ENCODE measurements at places on chromosomes 4 and X.
A peak's percentile ranks its signal among the peaks of the same experiment; 100 is the strongest.

- DNase-seq, result no peak
Observed at GRCh38 chrX:8689473-8689872, 42.5 kb downstream of the ANOS1 start.

- DNase-seq, result peak; percentile 75
Observed at GRCh38 chrX:12901486-12901885, 4.9 kb upstream of the TLR8 start.

DNA sequence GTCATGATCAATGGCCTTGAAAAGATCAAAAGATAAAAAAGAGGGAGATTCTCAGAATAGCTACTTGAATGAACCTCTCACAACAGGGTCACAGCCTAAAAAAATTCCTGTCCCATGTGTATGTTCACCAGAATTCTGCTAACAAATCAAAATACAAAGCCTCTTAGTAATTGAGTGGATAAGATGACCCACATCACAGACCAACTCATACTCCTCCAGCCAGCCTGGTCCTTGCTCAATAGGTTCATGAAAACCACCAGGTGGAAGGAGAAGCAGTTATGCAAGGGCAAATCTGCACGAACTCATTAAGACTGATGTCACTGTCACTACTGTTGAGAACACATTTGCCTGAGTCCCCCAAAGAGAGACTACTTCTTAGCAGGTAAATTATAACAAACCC, 21.5 kb downstream of the WDFY3 start:
- DNase-seq, result no peak

GRCh38 chrX:39137363-39137954, 336.2 kb downstream of the MID1IP1 start:
- DNase-seq, result no peak

DNA sequence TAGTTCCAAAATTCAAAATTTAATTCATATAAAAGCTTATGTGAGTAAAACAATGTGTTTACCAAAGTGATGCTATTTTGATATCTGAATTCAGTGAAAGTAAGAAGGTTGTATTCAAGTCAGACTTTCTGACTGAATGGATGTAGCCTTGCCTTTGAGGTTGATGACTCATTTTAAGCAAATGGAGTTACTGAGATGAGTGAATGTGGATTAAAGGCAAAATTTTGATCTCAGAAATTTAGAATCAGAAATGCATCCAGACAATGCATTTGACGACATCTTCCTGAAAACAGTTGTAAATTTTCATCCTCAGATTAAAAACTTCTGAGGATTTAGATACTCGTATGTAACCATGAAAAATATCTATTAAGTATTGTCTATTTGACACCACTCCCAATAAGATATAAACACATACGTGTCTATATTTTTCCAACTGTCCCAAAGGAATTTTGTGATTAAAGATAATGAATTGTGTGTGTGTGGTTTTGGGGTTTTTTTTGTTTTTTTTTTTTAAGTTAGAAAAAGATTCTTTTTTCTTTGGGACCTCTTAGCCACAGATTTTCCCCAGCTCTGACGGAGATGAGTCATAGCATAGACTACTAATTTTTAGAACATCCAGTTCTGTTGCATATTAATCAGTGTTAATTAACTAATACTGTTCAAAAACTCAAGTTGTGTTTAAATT, 34.4 kb downstream of the NFKB1 start:
- DNase-seq, result no peak

- DNase-seq, result no peak
Observed at GRCh38 chrX:39946822-39947221, 150.9 kb downstream of the BCOR start.

DNA sequence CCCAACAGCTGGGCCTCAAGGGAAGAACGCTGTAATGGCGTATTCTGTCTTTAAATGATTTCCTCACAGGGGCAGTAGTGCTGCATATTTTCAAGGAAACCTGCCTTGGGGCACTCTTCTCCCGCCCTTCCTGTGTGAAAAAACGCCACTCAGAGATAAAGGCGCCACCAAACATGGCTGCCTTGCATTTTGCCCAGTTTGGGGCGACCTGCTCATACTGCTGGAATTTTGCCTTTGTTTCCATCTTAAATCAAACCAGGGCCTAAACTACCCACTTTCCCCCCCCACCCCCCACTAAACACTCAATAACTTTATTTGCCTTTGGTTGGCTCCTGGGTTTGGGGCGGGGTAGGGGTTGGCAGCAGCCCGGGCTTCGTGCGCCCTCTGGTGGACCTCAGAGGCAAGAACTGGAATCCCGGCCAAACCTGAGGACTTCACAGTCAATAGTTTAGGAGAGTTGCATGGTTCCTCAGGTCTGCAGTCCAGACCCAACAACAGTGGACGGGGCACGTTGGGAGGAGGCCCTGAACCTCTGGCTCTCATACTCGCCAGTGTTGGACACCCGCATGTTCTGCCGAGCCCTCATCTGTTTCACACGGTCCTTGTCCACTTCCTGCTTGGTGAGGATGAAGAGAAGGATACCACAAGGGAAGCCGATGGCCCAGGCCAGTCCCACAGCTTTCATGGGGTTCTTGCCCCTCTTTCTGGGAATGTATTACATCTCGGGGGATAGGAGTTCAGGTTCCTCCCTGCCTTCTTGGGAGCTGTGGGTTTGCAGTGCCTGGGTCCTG, 220.1 kb upstream of the STK26 start:
- peak; percentile 40 for DNase-seq

GRCh38 chr4:159079074-159079473, 23.8 kb upstream of the RAPGEF2 start:
- DNase-seq, result no peak

DNA sequence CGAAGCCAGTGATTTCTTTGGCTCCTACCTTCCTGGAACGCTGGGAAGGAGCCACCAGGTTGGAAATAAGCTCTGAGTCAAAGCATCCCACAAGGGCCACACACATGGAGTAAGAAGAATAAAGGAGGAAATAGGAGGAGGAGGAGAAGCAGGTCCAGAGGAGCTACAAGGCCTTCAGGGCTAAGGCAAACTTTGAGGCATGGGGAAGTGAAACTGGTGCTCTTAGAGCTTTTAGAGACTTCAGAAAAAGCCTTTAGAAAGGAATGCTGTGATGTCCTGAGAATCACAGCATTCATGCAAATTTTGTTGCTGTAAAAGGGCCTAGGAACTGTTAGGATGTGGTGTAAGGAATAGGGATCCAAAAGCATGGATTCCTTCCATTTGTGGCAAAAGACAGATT, 135.9 kb upstream of the ARHGEF9 start:
- DNase-seq, result no peak

- DNase-seq, result peak; percentile 1
Observed at GRCh38 chrX:31423609-31424189, 351.9 kb upstream of the FTHL17 start.

GRCh38 chr4:95517576-95518345, 31.0 kb downstream of the UNC5C start:
- no peak for DNase-seq

DNA sequence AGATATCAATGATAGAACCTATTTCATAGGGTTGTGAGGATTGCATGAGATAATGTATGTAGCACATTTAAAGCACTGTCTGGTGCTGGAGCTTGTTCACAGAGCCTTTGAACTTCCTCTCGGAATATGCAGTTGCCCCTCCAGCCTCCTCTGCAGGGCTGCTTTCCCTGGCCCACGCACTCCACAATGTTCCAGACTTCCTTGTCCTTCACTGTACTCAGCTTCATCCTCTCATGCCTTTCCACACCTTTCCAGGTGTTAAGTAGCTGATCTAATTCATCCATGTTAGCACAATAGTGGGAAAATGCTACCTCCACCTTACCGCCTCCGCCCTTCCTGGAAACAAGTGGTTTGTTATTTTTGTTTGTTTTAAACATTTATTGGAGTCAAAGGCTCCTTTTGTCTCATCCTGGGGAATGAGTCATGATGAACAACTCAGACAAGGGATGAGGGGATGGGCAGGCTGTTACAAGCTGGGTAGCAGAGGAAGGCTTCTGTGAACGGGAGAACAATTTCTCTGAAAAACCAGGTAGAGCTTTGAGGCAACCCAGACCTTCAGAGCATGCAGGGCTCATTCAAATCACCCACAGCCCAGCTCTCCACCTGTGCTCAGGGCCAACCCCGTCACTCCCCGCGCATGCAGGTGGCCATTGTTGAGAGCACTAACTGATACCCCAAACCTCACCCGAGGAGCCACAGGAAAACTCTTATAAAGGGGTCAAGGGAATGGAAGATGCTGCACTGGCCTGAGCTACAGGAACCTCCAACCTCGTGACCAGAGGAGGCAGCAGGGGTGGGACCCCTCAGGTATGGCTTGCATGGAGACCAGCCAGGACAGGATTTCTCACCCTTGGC, 84.9 kb upstream of the TBL1X start:
- DNase-seq, result no peak

DNA sequence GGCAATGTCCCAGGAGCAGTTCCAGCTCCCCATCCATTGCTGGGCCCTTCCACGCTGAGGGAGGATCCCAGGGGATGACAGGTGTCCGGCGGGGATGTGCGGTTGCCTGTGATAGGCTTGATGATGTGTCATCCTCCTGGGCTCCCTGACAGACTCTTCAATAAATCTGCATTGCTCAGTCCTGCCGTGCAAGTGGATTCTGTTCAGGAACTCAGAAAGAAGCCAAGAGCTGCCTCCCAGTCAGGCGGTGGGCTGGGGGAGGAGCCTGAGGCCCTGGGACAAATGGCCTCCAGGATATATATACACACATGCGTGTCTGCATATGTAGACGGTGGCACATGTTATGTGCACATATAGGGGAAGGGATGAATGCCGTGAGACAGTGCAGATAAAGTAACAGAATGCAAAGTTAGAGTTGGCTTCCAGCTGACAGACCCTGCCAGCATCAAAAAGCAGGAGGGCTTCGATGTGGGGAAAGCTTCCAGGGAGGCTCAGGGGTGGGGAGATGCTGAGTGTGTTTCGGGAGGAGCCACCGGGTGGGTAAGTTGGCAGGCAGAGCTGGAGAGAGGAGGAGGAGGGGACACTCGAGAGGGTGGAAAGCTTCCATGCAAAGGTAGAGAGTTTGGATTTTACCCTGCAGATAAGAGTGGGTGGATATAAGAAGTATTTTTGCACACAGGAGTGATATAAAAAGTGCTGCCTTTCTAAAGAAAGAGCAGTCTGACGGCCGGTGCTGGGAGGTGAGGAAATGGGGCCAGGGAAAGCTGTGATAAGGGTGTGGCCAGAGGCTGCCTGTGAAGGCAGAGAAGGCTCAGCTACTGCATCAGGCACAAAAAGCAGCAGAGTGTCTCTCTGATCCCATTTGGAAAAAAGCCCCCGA, 28.5 kb upstream of the CRMP1 start:
- DNase-seq, result no peak

DNA sequence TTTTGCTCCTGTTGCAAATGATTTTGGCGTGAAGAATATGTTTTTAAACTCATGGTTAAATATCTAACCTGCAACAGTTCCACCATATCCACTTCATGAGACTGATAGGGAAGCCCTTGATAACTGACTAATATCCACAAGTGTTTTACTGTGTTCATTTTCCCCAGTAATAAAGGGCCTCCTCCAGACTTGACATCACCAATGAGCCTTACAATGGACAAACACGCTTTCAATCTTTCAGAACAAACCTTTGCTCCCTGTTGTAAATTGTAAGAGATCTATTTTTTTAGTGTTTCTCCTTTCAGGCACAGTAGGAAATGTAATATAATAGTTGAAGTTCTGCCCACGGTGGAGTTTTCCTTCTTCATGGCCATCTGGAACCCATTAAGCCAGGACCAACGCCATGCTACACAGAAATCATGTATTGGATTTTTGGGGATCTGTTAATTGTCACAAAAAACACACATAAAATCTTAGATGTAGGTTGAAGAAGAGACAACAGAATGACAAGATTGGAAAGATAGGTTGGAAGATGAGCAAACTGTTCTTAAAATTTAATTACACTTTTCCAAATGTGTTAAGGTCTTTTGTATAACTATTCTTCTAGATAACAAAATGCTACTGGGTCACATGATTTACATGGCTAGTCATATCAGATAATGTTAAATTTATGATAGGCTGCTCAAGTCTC, 1030.1 kb downstream of the FSTL5 start:
- no peak for DNase-seq

- no peak for DNase-seq
Observed at GRCh38 chr4:139239127-139239772, 40.8 kb downstream of the MGARP start.

DNA sequence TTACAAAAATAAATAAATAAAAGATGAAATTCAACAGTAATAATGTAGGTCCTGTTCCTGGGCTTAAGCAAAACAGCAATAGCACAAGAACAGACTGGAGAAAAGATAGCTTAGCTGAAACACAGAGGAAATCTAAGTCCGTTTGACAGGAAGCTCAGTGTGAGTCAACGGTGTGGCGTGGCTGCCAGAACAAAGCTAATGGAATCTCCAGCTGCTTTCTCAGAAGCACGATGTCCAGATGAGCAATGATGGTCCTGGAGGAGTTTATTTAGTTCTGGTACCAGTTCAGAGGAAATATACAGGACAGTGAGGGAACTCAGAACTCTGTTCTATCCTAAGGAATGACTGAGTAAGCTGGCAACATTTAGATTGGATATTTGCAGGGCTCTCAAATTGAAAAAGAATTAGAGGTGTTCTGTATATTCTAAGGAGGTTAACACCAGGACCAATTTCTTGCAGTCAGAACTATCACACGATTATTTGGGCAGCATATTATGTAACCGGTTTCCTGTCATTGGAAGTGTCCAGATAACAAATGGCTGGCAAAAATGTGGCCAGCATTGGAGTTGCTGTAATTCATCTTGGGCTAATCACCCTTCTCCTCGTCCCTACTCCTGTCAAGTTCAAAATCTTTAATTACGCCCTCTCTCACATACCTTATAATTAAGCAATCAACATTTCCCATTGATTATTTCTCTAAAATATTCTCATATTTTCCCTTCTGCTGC, 12.7 kb downstream of the GAB3 start:
- DNase-seq, result peak; percentile 20

- DNase-seq, result no peak
Observed at GRCh38 chr4:184313702-184314659, 96.3 kb upstream of the ENPP6 start.

- no peak for DNase-seq
Observed at GRCh38 chrX:13798184-13798583, 18.7 kb downstream of the GPM6B start.

GRCh38 chr4:10179957-10180602, 63.5 kb upstream of the WDR1 start:
- no peak for DNase-seq

- no peak for DNase-seq
Observed at GRCh38 chr4:112185334-112185733, 40.1 kb downstream of the FAM241A start.

- no peak for DNase-seq
Observed at GRCh38 chr4:39054497-39054896, 7.5 kb upstream of the KLHL5 start.

GRCh38 chr4:2048831-2049230, 10.3 kb upstream of the NAT8L start:
- DNase-seq, result no peak

- DNase-seq, result peak; percentile 19
Observed at GRCh38 chrX:16785247-16786138, 773 bp upstream of the TXLNG start.

DNA sequence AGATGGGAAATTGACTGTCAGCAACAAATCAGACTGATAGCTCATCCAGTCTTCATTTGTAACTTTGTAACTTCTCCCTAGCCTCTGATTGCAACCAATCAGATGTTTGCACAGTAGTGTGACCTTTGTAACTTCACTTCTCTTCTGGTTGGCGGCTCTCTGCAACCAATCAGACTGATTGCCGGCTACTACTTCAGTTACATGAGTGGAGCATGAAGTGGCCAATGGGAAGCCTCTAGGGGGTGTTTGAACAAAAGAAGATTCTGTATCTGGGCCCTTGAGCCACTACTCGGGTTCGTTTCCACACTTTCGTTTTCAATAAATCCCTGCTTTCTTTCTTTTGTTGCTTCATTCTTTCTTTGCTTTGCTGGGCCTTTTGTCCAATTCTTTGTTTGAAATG, 1285.8 kb downstream of the TECRL start:
- DNase-seq, result no peak

Measured in stimulated activated CD4-positive, alpha-beta T cell treated with anti-CD3 and anti-CD28 coated beads, Interleukin-2, amount 100 ng/mL, for 24 hours (primary cell).